Ureter (tissue), 1 donor: ENCODE measurements at places on chromosomes 12 and 14. TPM values are rescaled to one million over a fixed set of nuclear protein-coding genes. Genes with fewer than 3 reads are reported as not detected.
A peak's percentile ranks its signal among the peaks of the same experiment; 100 is the strongest.

LGALS3 gene
- 193 TPM for total RNA-seq

TNFAIP2 gene
- 720 TPM for total RNA-seq

SLC22A17 gene
- total RNA-seq = 35.3 TPM

LMNTD1 gene
- not detected for total RNA-seq

- DNase-seq = peak; percentile 81
Measured at GRCh38 chr12:124727264-124727800, 136.3 kb downstream of the SCARB1 start.

DNA sequence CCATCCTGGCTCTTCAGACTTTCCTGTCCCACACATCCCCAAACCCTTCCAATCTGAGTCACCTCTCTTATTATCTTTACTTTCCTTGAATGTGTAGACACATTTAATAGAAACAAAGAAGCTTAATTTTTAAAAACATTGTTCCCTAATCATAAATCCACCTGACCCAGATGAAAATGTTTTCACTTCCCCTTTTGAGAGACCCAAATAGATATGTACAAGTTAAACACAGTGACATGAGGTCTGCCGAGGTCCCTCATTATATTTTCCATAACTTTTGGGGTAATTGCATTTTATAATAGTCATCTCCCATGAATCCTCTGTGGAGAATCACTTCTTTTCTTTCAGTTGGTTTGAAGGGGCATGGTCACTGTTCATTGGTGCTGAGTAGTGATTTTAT is 191.1 kb downstream of the GRIN2B start:
- DNase-seq = no peak

DNA sequence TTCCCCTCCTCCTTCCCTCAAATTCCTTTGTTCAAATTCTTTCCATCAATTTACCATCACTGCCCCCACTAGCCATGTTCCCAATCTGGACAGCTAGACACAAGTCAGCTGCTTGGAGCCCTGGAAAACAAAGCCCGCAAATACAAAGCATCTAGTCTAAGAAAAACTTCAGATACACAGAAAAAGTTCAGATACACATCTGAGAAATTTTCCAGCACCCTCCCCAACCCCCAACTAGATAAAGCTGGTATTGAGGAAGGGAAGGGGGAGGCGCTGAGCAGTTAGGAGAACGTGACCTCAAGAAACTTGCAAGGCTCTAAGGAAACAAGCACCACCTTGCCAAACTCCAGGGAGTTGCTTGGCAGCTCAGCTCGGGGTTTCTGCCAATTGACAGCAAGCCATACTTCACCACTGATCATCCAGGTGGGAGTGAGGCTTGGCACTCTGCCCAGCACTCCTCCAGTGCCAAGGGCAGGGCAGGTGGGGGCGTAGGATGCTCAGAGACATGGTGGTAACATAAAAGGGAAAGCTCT is 5.1 kb upstream of the CNIH1 start:
- peak; percentile 58 for DNase-seq

DNA sequence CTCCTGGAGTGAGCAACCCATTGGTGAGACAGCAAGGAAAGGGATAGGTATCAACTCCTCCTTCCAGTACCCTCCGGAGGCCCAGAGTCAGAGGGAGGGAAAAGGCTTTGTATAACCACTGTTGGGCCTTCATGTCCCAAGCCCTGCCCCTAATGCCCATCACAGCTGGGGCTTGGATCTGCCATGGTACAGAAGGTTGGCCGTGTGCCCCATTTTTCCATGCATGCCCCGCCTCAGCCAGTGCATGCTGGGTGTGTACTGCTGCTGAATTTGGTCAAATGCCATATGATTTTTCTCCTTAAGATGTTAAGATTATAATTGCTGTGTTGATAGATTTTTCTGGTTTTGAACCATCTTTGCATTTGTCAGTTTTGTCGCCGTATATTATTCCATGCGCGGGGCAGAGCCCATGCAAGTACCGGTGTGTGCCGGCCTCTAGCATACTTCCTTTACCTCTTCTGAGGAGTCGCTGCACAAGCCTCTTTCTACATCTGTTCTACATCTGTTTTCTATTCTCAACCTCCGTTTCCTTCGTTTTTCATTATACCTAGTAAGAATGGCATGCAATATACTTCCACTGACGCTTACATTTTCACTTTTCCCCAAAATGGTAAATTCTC is 26.6 kb downstream of the PPP2R5C start:
- no peak for DNase-seq

- DNase-seq = no peak
Measured at GRCh38 chr12:90672081-90672480, 282.9 kb downstream of the CCER1 start.

DNA sequence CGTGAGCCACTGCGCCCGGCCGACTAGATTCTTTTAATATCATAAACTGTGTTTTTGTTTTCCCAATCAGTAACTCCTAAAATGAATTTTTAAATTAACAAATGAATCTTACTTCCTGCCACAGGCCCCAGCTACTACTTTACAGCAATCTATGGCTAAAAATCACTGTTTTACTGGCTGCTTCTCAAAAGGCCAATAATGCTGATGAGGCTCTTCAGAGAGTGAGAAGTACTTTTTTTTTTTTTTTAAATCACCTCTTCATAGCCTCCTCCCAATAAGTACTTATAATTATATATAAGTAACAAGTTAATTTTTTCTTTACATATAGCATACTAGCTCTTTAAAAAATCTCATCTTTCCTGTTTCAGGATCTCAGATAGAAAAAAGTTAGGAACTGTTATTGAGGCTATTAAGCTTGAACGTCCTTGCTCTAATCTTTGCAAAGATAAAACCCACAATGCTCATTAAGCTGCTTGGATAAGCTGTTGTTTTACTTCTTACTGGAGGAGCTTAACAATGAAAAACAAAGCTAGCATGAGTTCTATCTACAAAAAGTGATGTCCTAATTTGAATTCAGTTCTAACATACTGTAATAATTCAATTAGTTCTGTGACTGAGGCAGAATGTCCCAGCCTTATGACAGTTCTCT is 12.8 kb upstream of the WDR20 start:
- DNase-seq = no peak

- DNase-seq = no peak
Measured at GRCh38 chr12:29316752-29317151, 64.2 kb downstream of the ERGIC2 start.

FAM186B gene
- 1.2 TPM for total RNA-seq

GRCh38 chr12:110862329-110862728 is 15.5 kb downstream of the CCDC63 start:
- no peak for DNase-seq

- no peak for DNase-seq
Measured at GRCh38 chr14:90850487-90850886, 34.3 kb upstream of the TTC7B start.

- no peak for DNase-seq
Measured at GRCh38 chr14:50668826-50669143, 679 bp upstream of the SAV1 start.

- no peak for DNase-seq
Measured at GRCh38 chr14:20836668-20837338, 34.2 kb upstream of the RNASE1 start.

AQP2 gene
- 0.70 TPM for total RNA-seq

GRCh38 chr12:106321139-106321850 is 18.8 kb downstream of the TCP11L2 start:
- no peak for DNase-seq

DNA sequence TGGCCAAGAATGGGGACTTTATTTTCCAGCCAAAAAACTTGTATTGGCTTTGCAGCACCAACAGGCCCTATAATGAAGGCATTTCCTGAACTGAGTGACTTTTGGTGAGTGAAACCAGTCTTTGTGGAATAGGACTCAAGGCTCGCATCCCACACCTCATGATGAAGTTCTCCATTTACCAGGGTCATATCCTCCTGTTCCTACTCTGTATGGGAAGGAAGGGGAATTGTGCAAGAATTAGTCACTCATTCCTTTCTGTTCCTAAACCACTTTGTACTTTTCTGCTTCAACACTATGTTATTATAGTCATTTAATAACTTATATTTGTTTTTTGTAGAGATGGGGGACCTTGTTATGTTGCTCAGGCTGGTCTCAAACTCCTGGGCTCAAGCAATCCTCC is 2.3 kb upstream of the SPATS2 start:
- no peak for DNase-seq

DNA sequence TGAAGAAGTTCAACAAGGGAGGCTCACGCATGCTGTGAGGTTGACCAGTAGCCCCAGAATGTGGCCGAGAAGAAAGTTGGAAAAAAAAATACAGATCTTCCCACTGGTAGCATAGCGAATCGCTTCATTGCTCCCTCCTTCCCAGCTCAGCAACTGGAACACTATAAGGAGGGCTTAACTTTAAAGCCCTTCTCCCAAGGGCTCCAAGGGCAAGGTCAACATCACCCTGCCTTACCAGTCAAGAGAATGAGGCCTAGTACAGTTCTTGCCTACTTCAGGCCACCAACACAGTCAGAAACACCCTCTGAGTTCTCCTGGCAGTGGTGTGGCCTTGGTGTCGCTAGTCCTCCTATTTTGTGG is 14.4 kb downstream of the OXA1L start:
- DNase-seq = no peak

TMEM52B gene
- 0.18 TPM for total RNA-seq

GRCh38 chr12:90585640-90586304 is 369.2 kb downstream of the CCER1 start:
- no peak for DNase-seq

SALL2 gene
- total RNA-seq = 12.8 TPM

DNA sequence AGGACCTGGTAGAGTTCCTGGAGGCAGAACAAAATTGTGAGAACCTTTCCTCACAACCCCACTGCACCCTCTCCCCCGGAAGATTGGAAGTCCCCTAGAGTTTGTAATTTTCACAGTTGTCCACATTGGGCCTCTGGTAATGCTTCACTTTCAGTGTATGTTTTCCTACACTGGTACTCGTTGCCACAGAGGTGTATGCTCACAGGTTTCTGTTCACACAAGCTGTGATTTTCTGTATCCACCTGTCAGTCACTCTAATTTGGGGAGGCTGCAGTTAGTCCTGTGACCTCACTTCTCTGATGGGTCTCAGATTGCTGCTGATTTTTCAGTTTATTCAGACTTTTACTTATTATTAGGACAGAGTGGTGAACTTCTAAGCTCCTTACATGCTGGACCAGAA is 66.4 kb upstream of the BMP4 start:
- no peak for DNase-seq

- no peak for DNase-seq
Measured at GRCh38 chr14:81655423-81656314, 122.0 kb upstream of the SEL1L start.

- DNase-seq = no peak
Measured at GRCh38 chr14:103870144-103870876, 22.9 kb upstream of the PPP1R13B start.

DNA sequence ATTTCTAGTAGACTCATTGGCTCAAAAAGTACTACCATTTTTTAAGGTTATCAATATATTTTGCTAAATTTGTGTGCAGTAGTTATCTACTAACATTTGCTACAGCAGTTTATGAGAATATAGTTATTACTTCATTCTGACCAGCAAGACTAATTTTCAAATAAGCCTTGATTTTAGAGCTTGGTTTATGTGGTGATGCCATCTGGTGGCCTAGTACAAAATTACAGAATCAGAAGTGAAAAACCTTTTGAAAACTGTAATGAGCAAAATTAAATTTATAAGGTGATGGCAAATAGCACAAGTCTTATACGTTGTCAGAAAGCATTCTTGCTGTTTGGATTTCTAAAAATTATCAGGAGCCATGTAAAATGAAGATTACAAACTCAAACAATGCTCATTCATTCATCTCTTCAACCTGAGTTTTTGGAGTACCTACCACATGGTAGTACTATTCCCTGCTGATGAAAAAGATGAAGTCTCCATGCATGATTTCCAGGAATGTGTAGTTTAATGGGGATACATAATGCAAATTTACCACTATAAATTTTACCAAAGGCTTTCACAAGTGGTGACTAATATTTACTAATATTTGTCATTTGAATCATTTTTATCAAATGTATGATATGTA is 51.0 kb downstream of the MAGOHB start:
- no peak for DNase-seq

CRACR2A gene
- 27.3 TPM for total RNA-seq

CATSPERB gene
- 7.3 TPM for total RNA-seq

GRCh38 chr12:104566244-104566993 is 109.7 kb downstream of the CHST11 start:
- DNase-seq = no peak

CDC42BPB gene
- 131 TPM for total RNA-seq

- no peak for DNase-seq
Measured at GRCh38 chr14:73731111-73731510, 16.9 kb upstream of the PNMA1 start.

DNA sequence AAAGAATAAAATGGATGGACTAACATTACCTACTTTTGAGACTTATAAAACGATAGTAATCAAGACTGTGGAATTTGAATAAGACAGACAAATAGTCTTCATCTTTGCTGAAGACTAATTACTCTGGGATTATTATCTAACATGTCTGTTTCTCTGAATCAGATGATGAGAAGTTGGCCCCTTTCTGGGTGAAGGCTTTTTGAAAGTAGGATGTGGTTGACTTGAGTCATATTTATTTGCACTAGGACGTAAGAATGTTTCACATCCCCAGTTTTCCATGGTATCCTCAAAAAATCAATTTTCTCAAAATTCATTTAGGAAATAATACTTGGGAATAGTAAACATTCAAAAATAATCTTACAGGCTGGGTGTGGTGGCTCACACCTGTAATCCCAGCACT is 31.8 kb downstream of the PKP2 start:
- no peak for DNase-seq

- DNase-seq = no peak
Measured at GRCh38 chr14:32059702-32060101, 17.4 kb upstream of the ARHGAP5 start.

DNA sequence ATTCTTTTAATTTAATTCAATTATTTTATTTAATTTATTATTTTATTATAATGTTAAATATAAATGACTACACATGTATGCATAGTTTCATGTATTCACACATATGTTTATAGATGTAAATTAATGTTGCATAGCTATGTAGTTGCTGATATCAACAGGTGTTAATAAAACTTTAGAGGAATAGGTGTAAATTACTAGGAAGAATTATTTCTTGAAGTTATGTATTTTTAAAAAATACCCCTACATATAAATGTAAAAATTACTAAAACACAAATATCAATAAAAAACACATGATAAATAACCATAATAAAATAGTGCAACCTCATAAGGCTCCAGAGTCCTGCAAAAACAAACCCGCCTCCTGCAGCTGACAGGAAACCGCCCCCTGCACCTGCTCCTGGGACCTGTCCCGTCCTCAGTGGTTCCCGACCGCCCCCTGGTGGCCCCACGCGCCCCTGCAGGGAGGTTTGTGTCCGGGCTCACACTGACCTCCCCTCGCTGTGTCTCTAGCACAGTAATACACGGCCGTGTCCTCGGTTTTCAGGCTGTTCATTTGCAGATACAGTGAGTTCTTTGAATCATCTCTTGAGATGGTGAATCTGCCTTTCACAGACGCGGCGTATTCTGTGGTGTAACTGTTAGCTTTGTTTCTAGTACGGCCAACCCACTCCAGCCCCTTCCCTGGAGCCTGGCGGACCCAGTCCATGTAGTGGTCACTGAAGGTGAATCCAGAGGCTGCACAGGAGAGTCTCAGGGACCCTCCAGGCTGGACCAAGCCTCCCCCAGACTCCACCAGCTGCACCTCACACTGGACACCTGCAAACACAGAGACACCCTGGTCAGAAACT is 1264.0 kb downstream of the TMEM121 start:
- peak; percentile 68 for DNase-seq

BRMS1L gene
- 7.3 TPM for total RNA-seq

TMPRSS12 gene
- total RNA-seq = not detected
